ENCODE measurements at places on chromosomes 6 and 20.
A peak's percentile ranks its signal among the peaks of the same experiment; 100 is the strongest.

DNA sequence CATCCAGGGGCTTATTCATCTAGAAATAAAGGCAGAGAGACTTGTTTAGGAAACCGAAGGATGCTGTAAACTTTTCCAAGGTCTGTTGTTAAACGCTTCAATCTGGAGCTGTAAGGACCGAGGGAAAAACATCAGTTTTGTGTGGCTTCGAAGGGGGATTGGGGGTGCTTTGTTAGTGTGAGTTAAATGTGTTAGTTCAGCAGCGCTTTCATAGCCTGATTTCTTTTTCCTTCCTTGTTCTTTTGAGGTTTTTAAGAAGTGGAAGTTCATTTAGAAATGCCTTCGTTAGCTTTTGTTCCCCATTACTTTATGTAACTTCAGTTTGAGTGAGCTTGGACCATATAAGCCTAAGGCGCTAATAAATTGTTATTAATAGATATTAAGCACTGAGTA is 1.5 kb downstream of the ANKS1A start:
- DNase-seq = no peak

DNA sequence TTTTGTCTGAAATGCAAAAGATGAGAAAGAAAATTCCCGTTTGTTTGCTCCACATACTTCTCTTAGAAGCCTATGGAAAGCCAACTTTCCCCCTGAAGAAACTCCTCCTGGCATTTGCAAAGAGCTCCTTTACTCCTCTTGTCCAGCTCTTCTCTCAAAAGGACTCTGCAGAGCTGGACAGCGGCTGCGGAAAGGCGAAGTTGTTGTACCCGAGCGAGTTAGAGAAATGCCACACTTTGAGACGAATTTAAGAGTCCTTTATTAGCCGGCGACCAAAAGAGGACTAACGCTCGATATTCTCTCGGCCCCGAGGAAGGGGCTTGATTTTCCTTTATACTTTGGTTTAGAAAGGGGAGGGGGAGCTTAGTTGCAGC is 157.8 kb downstream of the TRIM27 start:
- no peak for DNase-seq

DNA sequence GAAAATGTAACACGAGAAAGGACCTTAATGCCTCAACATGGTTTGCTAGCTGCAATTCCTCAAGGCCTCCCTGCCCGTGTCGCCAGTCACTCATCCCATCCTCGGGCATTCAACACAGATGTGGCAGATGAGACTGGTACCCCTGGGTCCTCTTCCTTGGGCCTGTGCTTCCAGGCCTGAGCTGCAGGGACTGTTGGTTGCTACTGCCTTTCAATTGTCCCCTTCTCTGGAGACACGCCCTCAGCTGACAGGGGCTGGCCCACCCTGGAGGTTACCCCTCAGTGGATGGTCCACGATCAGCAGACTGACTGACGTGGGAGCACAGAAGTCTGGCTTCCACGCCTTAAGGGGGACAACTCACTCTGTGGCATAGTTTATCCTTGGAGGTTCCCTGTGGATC is 495.1 kb upstream of the CHD6 start:
- no peak for DNase-seq

DNA sequence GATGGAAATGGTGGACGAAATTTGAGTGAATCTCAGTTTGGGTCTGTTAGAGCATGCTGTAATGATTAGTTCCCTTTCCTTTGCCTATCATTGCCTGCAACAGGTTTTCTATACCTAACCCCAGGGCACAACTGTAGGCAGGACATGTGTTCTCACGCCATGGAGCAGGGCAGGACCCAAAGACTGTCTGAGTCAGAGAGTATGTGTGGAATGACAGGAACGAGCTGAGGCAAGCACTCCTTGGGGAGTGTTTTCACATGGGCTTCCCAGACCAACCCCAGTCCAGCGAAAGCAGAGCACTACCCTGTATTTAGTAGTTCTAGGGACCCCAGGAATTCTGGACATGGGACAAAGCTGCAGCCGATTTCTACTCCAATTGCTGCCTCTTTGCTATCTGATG is 234.2 kb downstream of the HACE1 start:
- no peak for DNase-seq

- DNase-seq = no peak
Observed at GRCh38 chr20:62201173-62202082, 18.6 kb downstream of the MTG2 start.

DNA sequence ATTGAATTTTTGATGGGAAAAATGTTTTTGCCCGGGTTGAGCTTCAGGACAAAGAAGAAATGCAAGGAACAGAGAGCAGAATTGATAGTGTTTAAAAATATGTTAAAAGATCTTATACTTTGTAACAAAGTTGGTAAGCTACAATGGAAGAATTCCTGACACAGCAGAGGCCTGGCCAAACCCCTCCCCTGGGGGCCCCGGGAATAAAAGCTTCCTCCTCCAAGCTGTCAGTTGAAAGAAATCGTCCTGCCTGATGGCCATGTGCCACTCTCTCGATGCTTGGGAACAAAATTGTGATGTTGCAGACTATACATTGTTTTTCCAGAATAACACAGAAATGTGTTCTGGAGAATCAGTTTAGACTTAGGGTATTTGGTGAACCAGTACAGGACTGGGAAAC is 14.2 kb upstream of the TOX2 start:
- no peak for DNase-seq

GRCh38 chr6:5766260-5766659 is 240.5 kb downstream of the NRN1 start:
- no peak for DNase-seq

GRCh38 chr6:53203483-53203882 is 54.8 kb upstream of the GCM1 start:
- no peak for DNase-seq

DNA sequence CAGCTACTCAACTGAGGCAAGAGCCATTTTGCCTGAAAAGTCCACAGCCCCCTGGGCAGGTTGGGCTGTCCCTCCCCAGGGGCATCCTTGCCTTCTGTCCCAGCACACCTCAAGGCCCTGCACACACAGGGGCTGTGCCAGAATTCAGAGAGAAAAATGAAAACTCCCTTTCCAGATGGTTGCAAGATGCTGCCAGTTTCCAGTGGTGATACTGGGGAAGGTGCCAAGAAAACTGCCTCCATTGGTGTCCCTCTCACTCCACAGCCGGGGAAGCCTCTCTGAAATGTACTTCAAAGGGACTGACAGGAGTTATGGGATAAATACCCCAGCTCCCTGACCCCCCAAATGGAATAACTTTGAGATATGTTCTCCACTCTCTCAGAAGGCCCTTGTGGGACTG is 154.2 kb upstream of the MAFB start:
- no peak for DNase-seq

- DNase-seq = no peak
Observed at GRCh38 chr6:45038226-45038625, 289.9 kb upstream of the RUNX2 start.

GRCh38 chr6:168555618-168556273 is 114.8 kb downstream of the SMOC2 start:
- DNase-seq = no peak

GRCh38 chr6:7770111-7770510 is 44.2 kb downstream of the BMP6 start:
- DNase-seq = no peak

DNA sequence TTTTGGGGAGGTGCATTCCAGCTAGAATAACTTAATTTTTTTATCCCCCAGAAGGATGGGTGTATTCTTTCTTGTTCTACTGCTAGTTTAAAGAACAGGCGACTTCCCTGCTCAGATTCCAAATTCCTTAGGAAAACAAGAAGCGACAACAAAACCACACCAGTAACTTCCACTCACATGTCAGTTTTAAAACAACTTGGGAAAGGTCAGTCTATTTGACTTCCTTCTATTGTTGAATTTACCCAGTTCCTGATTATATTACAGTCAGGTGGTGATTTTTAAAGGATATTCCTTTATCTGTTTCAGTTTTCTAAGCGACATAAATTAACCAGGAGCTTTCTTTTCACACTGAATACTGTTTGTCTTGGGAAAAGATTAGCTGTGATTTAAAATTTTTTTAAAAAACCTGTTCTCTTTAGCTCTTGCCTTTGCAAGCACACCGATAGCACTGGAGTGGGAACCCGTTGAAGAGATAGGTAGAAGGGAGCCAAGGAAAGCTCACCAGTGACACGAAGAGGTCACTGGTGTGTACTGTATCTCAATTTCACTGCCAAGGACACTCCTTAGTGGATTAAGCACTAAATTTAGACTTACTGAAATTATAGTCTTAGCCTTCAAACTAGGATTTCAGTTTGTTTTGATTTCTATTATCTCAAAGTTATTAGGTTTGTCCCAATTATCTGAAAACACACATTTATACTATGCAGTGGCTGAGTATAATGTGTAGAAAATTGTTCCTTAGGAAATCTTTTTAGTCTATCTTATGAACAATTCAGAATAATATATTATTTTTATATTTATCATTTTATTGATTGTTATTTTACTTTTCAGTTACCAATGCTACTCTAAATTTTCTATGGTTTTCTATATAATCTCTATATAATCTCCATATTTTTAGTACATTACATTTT is 22.3 kb downstream of the MARCKS start:
- no peak for DNase-seq

DNA sequence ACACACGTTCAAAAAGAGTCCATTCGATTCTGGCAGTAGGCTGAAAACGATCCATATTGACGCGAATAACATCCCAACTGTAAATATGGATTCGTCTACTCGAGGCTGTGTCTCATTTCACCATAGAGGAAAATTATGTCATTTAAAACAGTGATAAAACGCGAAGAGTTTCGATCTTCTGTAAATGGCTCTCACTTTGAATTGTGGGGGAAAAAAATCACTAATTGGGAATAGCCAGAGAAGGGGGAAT is 845 bp upstream of the MARCKS start:
- DNase-seq = no peak

- DNase-seq = no peak
Observed at GRCh38 chr20:39541136-39541803, 579.1 kb downstream of the DHX35 start.

GRCh38 chr20:37977786-37978185 is 55.5 kb downstream of the TTI1 start:
- DNase-seq = no peak

DNA sequence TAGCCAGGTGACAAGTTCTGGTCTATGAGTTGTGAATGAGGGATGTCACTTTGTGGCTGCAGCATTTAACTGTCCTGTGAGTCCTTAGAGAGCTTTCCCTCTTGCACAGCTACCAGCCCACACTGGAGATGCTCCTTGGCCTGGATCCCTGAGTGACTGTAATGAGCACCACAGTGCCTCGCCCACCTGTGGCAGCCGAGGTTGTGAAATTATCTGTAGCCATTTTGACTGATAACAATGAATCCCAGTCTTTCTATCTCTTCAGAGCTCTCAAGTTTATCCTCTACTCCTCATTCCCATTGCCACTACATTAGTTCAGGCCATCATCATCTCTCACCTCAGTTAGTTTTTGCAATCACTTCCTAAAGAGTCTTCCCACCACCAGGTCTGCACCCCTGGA is 41.3 kb upstream of the BEND3 start:
- no peak for DNase-seq

GRCh38 chr6:134303891-134304290 is 14.0 kb downstream of the SGK1 start:
- DNase-seq = no peak

DNA sequence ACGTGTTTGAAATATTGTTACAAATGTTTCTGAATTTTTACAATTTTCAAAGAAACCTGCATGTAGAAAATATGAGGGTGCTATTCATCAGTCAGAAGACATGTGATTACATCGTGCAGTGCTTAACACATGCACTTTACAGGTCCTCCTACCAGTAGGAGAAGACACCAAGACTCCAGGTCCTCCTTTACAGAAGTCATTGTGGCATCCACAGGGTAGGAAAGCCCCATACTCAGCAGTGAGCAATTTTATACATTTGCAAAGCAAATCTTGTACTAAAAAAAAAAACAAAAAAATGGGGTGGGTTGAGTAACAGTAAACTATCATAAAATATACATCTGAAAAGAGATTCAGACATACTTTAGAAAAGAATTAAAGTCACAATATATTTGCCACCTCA is 14.0 kb downstream of the TPD52L1 start:
- DNase-seq = no peak

- DNase-seq = no peak
Observed at GRCh38 chr6:157710604-157711003, 112.4 kb upstream of the SNX9 start.

- DNase-seq = no peak
Observed at GRCh38 chr20:1035466-1035865, 33.4 kb upstream of the RSPO4 start.

- no peak for DNase-seq
Observed at GRCh38 chr6:168858926-168859325, 394.7 kb downstream of the THBS2 start.

DNA sequence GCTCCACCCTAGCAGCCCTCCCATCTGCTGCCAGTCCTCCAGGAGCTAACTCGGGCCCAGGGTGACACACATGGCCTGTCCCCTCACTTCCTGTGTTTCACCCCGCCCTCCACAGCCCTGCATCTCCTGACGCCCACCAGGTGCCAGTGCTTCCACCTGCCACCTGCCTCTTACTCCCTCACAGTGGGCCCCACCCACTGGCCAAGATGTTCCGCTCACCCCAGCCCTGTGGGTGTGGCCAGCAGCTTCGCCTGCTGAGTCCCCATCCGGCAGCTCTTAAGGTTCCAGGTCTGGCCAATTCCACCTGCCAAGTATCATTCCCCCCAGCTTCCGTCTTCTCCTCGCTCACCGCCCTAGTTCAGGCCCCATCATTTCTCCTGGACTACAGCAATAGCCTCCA is 184.1 kb downstream of the MBOAT1 start:
- no peak for DNase-seq

- no peak for DNase-seq
Observed at GRCh38 chr6:23031986-23032385, 462.6 kb downstream of the HDGFL1 start.

DNA sequence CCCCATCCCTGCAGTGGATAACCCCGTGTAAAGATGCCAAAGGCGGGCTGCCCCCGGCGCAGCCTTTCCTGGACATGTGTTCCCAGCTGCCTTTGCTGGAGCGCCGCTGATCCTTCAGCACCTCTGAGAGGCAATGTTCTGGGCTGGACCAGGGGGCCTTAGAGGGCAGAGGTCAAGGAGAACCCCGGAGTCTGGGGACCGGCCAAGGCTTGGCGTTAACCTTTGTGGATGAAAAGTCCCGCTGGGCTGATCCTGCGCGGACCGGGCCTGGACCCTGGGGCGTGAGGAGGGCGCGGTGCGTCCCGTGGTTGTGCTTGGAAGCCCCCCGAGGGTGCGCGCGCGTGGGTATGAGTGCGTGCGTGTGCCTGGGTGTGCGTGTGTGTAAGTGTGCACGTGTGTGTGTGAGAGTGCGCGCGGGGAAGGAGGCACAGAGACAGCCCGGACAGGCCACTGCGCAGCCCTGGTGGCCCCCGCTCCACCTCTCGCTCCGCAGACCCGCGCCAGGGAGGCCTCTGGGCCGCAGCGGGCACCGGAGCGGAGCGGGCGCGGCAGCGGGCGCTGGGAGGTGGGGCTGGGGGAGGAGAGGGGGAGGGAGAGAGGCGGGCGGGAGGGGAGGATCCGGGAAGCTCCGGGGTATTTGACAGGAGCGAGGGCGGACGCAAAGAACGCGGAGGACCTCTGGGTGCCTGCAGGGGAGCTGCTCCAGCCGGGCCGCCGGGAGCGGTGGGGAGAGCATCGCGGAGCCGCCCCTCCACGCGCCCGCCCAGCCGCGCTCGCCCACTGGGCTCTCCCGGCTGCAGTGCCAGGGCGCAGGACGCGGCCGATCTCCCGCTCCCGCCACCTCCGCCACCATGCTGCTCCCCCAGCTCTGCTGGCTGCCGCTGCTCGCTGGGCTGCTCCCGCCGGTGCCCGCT is at the start of gene SMOC2:
TSS of gene SMOC2 (plus strand) at position 665 of the 914 bp plus-strand sequence. CDS start at position 852, 187 bp downstream.
- no peak for DNase-seq

GRCh38 chr6:280775-281468 is 11.4 kb upstream of the DUSP22 start:
- peak; percentile 63 for DNase-seq

GRCh38 chr20:35902545-35902941 is 51.8 kb downstream of the SCAND1 start:
- no peak for DNase-seq

Measured in coronary artery (tissue), 2 donors.